ENCODE measurements at places on chromosomes 12 and 14.

- no peak for DNase-seq
Observed at GRCh38 chr14:76589246-76589645, 172.0 kb upstream of the VASH1 start.

GRCh38 chr12:61667676-61668075 lies 592.5 kb upstream of the USP15 start:
- DNase-seq = no peak

GRCh38 chr14:67387195-67387594 lies 24.8 kb downstream of the PLEK2 start:
- no peak for DNase-seq

DNA sequence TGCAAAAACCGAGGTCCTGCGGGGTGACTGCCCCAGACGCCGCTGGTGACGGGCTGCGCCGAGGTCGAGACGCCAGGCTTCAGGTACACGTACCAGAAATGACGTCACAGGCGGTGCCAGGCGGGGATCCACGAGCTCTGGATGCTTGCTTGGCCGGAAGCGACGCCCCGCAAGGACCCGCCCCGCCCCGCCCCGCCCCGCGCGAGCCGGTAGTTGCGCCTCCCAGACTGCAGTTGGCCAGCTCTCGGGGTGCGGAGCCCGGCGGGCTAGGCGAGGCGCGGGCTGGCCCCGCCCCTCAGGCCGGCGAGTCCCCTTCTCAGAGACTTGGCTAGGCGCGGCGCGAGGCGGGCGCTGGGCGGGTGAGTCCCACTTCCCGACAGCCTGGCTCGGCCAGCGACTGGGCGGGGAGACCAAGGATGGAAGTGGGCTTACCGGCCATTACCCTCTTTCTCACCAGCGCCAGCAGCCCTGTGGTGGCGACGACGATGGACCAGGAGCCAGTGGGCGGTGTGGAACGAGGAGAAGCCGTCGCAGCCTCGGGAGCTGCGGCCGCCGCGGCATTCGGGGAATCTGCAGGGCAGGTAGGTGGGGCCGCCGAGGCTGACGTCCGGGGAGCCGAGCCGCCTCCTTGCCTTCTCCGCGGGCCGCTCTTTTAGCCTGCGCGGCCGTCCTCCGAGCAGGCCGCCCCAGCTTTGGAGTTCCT lies at the start of gene FAM177A1:
TSS of gene FAM177A1 (plus strand) at position 225 of the 703 bp plus-strand sequence. CDS start at position 417, 192 bp downstream.
- peak; percentile 97 for DNase-seq

- DNase-seq = no peak
Observed at GRCh38 chr12:81597928-81598604, 161.1 kb downstream of the PPFIA2 start.
